ENCODE measurements at places on chromosomes 6 and 20.
A peak's percentile ranks its signal among the peaks of the same experiment; 100 is the strongest.

DNA sequence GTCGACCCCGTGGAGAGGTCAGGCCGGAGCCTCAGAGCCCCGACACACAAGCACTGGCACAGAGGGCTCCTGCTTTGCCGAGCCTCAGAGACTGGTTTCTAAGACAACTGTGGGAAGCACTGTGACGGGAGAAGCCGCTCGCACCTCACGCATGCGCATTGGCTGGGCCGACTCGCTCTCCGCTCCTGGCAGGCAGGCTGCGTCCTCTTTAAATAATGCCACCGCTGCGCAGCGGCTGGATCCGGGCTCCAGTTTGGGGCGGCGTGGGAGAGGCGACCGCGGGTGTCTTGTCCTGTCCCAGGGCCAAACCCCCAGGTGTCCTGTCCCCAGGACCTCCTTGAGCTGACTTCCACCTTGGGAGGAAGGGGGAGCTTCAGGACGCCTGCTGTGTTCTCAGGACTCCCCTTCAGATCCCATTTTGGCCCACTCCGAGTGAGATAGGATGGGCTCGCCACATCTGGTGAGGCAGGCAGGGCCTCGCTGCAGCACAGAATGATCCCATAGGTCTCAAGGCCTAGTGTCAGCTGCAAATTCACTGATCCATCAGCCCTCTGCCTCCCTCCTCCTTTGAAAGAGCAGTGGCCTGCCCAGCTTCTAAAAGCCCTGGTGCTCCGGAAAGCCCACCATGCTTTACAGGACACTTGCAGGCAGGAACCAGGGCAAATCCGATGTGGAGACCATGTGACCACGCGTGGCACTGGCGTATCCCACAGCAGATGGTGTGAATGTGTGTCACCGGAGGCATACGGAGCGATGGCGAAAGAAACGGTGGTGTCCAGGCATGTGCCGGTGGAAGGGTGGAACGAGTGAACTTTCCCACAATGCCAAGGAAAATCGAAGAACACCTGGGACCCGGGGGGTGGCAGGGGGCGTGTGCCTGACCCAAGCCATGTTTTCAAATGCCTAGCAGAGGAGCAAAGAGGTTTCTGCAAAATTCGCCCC lies 169.3 kb upstream of the ZNF337 start:
- DNase-seq: no peak

GRCh38 chr20:38337561-38338140 lies 8.6 kb upstream of the LBP start:
- no peak for DNase-seq

DNA sequence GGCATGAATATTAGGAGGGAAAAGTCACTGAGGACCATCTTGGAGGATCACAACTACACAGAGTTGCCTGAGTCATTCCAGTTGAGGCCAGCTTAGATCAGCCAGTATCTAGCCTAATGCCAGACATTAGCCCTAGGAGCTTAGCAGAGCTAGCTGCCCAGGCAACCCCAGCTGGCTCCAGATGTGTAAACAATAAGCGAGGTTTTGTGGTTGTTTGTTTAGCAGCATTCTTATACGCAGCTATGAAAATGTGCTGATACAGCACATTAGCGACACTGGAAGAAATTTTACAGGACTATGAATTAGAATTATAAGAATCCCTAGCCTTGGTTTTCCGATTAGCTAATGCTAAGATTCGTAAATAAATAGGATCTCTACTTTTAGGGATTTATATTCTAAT lies 59.3 kb downstream of the BTBD3 start:
- no peak for DNase-seq

DNA sequence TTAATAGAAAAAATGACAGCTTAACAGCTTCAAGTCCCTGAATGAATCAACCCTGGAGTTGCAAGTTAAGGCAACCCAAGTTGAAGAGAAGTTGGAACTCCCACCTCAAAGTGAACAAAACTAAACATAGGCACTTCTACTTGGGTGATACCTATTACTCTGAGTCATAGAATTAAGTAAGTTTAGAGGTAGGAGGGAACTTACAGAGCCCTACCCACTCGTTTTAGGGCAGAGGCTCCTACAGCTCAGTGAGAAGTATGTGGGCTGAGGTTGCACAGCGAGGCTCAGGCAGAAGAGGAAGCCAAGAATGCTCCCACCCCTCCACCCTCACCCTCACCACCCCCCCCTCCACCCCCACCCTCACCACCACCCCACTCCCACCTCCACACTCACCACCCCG lies 42.2 kb downstream of the NFATC2 start:
- DNase-seq: no peak

GRCh38 chr6:6880745-6881437 lies 226.9 kb upstream of the RREB1 start:
- DNase-seq: no peak

DNA sequence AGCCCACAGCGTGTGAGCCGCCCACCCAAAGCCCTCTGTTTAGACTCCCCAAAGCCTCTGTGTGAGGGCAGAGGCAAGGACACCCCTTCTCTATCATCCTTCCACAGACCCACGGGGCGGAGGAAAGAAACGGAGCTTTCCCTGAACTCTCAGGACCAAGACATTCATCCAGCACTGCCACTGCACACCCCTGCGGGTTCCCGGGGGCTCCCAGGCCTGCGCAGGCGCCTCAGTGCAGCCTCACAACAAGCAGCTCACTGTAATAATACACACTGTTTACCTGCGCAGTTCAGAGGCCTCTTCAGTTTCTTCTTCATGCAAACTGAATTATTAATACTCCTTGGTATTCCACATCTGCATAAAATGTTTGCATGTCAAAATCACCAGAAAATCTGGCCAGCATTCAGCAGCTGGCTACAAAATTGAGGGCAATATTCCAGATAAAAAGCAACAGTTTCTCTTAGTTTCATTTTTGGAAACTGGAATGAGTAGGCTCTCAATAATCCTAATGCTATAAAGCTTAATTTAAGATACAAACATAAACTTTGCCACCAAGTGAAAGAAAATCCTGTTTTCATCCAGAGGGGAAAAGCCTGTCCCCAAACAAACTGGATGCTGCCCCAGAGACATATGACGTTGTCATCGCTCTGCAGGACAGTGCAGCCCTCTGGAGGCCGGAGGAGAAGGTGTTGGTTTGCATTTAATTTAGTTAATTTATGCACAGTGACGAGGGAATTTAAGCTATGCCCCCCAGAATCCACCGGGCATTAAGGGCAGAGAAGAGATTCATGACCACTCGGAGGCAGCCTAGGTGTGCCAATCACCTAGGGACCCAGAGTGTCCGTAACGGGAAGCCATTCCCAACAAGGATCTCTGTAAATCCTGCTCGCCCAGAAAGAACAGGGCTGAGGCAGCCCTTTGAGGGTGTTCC lies 45.3 kb downstream of the NINL start:
- DNase-seq: no peak

DNA sequence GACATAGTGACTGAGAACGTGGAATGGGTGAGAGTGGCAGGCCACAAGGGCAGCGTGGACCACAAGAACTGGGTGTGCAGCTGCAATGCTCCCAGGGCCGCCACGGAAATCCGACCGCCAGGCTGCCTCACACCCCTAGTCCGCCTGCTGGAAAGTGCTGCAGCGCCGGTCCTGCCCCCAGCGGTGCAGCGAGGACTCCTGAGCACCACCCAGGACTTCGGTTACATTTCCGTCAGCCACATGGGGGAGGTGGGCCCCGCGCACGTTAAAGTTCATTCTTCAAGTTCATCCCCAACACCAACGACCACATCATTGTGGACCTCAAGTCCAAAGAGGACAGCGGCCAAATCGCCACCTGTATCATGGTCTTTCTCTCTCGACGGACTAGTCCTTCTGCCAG lies 126.1 kb upstream of the CARMIL1 start:
- DNase-seq: no peak

DNA sequence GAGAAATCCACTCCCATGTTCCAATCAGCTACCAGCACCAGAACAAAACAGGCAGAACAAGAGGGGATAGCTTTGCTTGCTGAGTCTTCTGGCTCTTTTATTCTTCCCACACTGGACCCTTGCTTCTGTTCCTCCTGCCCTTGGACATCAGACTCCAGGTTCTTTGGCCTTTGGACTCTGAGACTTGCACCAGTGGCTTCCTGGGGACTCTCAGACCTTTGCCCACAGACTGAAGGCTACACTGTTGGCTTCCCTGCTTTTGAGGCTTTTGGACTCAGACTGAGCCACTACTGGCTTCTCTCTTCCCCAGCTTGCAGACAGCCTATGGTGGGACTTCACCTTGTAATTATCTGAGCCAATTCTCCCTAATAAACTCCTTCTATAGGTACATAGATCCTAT lies 142.4 kb upstream of the RIN2 start:
- DNase-seq: no peak

DNA sequence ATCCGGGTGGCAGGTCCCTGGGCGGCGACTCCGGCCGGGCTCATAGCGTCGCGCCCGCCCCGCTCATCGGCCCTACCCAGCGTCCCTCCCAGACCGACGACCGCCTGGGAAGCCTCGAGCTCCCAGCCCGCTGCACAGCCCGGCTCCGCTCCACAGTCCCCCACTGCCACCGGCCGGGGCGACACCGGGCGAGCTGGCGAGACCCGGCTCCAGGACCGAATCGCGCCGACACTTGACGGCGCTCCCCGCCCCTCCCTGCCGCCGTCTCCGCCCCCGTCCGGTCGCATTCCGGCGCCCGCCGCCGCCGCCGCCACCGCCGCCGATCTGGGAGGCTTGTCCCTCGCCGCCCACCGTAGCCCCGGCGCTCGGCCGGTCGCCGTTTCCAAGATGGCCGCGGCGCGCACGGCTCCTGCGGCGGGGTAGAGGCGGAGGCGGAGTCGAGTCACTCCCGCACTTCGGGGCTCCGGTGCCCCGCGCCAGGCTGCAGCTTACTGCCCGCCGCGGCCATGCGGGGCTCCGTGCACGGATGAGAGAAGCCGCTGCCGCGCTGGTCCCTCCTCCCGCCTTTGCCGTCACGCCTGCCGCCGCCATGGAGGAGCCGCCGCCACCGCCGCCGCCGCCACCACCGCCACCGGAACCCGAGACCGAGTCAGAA lies at the start of gene MAP3K4:
Gene MAP3K4, plus strand, starts transcription at position 364 of the 655 bp plus-strand sequence. Its CDS starts 163 bp downstream, at position 527.
- DNase-seq: peak; percentile 60

DNA sequence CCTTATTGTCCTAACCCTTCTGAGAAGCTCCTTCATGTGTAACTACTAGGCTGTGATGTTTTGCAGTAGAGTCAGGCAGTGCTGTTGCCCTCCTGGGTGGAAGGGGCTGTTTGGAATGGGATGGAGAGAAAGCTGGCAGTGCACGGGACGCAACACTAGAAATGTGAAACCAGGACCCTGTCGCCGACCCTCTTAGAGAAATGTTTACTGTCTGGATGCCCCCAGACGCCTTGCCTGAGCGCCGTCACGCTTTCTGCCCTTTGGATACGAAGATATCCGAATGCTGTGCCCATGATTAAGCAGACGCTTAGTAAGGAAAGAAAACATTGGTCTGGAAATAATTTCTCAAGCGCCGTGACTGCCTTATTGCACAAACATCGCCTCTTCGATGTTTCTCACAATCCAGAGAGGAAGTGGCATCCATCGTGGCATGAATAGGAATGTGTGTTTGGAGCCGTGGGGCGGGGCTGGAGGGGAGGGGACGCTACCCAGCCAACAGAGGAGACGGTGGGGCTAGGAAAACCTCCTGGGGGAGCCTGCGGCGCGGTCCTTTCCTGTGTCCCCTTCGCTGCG lies 661 bp upstream of the PPP1R14C start:
- DNase-seq: no peak

DNA sequence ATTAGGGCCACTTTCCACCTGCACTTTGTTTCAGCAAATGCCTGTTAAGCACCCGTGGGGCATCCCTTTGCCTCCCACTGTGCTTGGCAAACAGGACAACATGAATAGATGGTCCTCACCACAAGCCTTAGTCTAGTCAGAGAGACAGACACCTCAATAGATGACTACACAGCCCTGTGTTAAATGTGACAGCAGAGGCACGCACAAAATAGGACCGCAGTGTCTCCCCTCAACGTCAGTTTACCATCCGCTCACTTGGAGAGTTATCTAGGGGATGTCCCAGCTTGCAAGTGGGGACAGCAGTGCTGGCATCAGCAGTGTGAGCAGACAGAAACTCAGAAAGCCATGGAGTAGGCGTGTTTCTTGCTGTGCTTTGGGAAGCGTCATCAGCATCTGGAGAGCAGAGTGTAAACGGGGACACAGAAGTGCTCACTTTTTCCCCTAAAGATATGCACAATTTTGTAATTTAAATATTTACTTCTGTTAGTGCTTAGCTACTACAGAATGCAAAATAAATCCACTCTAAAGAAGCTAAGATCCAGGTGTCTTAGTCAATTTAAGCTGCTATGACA lies 66.0 kb upstream of the TXNDC5 start:
- DNase-seq: no peak

GRCh38 chr20:5843054-5843592 lies 92.9 kb downstream of the SHLD1 start:
- DNase-seq: no peak

DNA sequence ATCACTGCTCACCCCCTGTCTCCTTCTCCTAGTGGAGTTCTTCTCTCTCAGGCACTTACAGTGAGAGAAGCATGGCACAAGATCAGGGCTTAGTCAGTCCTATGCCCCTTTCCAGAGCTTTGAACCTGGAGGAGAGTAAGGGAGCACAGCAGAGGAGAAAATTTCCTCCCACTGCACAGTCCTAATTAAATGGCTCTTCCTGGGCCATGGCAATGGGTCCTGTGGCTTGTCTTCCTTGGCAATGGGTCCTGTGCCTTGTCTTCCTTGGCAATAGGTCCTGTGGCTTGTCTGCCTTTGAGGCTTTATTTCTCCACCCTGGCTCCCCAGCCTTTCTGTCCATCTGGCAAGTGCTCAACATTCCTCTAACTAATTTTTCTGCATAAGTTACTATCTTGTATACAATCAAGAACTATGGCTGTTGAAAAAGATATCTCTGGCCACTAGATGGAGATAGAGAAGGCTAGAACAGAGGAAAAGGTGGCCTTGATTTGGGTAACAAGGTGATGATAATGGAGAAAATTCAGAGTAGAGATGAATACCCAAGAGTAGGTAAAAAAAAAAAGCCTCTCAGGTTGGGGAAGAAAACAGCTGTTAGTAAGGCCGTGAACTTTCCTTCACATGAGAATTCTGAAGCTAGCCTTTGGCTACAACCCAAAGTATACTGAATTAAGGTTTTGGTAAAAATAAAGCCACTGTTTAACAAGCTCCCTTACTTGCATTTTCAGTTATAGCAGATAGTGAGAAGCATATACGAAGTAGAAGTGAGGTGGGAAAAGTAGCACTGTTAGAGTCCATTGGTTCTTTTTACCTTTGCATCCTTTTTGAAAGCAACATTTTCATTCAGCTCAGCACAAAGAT lies 504.9 kb downstream of the DOK5 start:
- peak; percentile 14 for DNase-seq

- DNase-seq: no peak
Measured at GRCh38 chr6:43097502-43097901, 21.4 kb downstream of the PTK7 start.

DNA sequence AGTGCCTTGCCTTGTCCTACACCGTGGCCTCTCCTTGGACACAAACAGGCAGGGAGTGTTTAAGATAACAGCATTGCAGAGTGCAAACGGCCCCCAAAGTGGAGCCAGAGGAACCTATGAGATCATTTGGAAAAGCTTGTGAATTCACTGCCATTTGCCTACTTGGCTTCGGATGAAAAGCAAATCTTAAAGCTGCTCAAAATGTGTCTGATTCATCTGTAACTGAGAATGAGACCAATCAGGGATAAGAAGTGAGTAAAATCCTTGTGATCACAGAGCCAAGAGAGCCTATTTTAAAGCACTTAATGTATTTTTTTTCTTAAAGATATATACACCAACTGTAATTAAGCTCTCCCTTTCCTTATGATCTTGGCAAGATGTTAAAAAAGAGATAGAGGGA lies 65.7 kb upstream of the BACH2 start:
- no peak for DNase-seq

GRCh38 chr6:20605061-20605460 lies 70.8 kb downstream of the CDKAL1 start:
- DNase-seq: no peak

All from left renal pelvis (tissue), 4 donors.